Stimulated activated CD8-positive, alpha-beta memory T cell treated with anti-CD3 and anti-CD28 coated beads, Interleukin-15, amount 100 ng/mL, for 4 hours (primary cell): ENCODE measurements at places on chromosomes 3 and 15.

GRCh38 chr3:71478568-71478967 lies 105.0 kb downstream of the FOXP1 start:
- DNase-seq = peak; percentile 70

DNA sequence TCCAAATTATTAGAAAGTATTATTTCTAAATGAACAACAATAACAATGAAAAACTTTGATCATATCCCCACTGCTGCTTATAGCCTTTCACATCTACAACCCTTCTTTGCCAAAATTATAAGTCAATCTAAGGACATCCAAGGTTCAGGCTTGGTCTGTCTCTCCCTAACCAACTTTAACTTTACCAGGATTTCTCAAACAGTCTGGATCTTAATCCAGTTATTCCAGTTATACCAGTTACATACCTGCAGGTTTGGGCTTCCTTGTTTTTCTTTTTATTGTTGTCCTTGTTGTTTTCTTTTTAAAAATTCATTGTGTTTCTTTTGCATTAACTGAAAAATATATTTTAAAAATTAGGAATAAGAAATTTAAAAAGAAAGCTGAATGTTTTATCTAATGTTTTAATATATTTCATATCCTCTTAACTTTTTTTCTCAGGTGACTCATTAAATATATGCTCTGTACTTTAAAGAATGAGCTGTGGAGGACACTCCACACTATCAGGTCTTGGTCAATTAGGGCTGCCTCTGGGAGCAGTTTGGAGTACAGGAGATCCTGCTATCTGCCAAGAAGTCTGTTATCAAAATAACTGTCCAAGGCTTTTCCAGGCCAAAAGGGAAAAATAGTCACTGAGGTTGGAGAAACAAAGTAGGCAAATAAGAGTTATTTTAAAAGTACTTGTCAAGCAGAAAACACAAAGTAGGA lies 421.4 kb downstream of the EPHA6 start:
- DNase-seq = no peak

GRCh38 chr15:85582131-85583079 lies 202.0 kb downstream of the AKAP13 start:
- peak; percentile 41 for DNase-seq

GRCh38 chr15:53072077-53072476 lies 281.9 kb upstream of the ONECUT1 start:
- no peak for DNase-seq

DNA sequence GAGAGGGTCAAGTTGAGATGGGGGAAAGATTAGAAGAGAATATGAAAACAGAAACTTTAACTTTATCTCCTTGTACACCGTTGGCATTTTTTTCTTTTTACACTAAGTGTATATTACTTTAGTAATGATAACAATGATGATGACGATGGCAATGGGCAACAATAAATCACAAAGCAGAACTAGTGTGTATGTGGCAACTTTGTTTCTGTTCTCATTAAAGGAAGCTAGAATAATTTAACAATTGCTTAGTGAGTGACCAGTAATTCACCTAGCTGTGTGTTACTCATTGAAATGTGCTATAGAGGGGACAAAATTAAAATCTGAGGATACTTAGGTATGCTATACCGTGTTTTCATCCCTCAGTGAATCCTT lies 318.5 kb upstream of the TBL1XR1 start:
- no peak for DNase-seq

DNA sequence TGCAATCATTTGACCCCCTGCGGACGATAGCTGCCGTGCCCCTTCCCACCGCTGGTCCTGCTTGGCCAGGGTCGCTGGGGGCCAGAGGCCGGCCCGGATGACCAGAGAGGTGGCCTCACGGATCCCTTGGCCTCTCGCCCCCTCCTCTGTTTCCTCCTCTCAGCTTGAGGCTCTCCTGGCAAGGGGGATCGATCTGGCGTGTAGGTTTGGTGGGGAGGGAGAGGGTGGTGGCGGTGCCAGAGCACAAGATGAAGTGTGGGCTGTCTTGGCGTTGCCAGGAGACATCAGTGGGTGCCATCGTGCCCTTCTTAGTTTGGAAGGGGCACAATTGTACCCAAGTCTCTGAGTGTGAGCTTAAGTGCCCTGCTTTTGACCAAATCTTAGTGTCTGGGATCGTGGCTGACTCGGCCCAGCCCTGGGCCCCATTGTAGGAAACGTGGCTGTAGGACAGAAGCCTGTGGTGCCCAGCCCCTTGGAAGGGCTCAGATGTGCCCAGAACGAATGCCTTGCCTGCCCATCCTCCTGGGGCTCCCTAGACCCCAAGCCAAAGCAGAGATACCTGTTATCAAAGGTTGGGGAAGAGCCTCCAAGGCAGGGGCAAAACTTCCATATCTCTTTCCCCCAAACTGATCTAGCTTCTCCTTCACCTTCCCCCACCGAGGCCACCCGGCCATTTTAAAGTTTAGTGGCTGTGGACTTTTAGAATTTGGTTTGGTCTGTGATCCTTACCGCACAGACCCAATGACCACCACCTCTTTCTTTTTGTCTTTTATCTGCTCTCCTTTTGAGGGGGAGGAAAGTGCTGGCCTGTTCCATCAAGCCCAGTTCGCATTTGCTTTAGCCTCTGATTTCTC lies 14.4 kb downstream of the NR2F2 start:
- DNase-seq = no peak

DNA sequence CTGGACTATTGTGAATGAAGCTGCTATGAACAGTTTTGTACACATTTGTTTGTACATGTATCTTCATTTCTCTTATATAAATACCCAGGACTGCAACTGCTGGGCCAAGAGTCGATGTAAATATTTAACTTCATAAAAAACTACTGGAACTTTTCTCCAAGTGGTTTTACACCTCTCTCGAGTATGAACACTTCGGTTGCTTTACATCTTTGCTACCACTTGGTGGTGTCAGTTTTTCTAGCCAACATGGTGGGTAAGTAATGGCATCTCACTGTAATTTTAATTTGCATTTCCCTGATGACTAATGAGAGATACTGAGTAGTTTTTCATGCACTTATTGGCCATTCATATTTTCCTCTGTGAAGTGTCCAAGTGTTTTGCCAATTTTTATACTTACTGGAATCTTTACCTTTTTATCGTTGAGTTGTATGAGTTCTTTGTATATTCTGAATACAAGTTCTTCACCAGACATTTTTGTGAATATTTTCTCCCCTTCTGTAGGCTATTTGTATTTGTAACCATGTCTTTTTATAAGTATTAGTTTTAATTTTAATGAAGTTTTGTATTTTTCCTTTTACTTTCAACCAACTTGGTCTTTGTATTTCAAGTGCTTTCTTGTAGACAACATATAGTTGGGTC lies 44.4 kb downstream of the PCOLCE2 start:
- no peak for DNase-seq

DNA sequence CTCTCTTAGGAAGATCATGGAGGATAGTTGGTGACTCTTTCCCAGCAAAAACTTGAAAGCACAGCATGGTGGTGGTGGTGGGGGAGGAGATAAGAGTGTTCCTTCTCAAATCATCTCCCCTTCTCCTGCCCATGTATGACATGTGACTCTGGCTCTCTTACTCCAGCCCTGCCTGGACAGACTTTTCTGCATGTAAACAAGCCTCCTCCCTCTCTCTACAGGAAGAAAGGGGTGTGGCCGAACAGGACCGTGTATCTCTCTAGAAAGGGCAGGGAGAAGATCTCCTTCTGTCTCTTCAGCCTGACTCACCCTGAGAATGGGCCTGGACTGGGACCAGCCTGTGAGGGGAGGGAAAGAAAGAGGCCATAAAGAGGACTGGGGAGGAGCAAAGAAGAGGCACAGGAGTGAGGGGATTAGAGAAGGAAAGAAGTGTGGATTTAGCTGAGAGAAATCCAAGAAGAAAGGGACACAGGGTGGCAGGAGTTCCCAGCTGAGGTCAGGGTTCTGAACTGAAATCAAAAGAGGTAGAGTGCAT lies 1.5 kb downstream of the CELF6 start:
- DNase-seq = no peak

DNA sequence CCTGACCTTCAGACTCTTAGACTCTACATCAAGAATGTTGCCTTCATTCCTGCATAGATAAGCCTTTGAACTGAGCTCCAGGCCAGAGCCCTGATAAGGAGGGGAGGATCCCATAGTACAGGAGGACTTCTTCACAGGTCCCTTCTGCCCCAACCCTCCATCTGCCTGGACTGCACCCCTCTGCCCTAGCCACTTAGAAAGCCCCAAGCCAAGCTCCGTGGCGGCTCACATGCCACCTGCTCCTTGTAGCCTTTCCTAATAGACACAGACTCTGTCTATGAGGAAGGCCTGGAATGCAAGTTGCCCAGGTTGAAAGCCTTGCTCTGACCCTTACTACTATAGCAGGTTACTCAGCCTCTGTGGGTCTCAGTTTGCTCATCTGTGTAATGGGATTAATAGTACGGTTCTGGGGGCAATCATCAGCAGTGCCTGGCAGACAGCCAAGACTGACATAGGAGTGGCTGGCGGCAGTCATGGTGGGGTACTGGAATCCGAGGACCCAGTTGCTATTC lies 11.6 kb downstream of the PCSK6 start:
- DNase-seq = no peak

GRCh38 chr3:80770106-80771074 lies 991.1 kb downstream of the GBE1 start:
- DNase-seq = no peak

GRCh38 chr3:48475188-48475587 lies 28.7 kb downstream of the ATRIP start:
- no peak for DNase-seq

GRCh38 chr3:64257100-64257755 lies 32.0 kb upstream of the PRICKLE2 start:
- DNase-seq = no peak

GRCh38 chr3:194488055-194488742 lies 1.4 kb upstream of the ATP13A3 start:
- DNase-seq = no peak

DNA sequence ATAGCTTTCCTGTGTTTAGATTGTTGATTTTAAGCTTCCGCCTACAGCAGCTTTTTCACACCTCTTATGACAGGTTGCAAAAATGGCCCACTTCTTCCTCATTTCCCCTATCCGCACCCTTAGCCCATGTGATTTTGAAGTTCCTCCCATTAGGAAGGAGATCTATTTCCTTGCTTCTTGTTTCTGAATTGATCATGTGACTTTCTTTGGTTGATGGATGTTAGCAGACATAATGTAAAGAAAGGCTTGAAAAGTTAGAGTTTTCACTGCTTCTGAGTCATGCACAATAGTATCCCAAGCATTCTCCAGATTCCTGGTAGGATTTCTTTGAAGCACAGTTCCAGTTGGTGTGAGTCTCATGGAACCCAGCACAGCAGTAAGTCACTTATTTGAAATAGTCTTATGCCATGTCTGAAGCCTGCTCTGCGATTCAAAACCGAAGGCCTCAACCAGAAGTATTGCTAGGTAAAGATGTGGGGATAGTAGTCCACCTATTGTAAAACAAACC lies 76.6 kb downstream of the EDEM1 start:
- DNase-seq = no peak

DNA sequence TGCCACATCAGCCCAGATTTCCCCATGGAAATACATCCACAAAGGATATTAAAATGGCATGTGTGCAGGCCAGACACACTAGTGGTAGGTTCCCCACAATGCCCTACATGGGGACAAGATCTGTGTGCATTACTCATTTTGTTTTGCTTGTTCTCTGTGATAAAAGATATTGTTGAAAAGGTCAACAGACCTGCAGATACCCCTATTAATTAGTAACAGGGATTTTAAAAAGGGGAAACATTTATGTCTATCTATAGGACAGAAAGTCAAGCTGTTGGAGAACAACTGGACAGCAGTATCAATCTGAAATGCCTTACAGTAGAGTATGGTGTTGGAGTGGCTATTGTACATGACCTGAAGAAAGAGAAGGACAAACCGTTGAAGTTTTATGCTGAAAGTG lies 596.0 kb upstream of the GRM7 start:
- no peak for DNase-seq

DNA sequence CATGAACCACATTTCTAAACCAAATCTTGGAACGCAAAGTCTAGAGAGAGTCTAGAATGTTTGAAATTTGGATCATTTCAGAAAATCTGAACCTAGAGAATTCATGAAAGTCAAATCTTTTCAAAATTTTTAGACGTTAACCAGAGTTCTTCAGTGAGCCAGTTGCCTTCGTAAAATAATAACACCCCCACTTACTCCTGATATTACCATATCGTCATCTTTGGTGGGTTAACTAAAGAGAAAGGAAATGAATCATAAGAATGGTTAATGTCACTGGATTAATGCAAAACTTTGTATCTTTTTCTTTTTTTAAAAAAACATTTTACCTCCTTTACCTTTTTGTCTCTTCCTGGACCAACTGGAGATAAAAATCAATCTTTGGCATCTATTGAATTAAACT lies 1.2 kb upstream of the ZBED2 start:
- no peak for DNase-seq

DNA sequence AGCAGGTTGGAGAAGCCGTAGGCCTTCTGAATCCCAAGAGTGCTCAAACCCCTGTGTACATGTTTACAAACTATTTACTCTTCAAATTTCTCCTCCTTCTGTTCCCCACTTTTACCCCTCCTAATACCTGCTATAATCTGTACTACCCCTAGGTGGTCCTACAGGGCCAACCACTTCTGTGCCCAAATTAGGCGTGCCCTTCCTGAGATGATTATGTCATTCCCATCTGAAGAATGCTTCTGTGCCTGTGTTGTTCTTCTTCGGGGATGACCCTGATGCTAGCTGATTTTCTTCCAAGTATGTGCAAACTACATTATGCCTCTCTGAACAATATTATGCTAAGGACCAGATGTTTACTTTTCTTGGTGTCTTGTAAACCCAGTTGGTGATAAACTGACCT lies 20.5 kb downstream of the RBP2 start:
- no peak for DNase-seq
